ENCODE measurements at places on chromosomes 11 and 22.

GRCh38 chr11:104918113-104918824, 20.0 kb upstream of the CASP12 start:
- DNase-seq = no peak

- peak; percentile 57 for DNase-seq
These were observed 4.7 kb downstream of the FADS2 start for GRCh38 chr11:61832754-61833153.

DNA sequence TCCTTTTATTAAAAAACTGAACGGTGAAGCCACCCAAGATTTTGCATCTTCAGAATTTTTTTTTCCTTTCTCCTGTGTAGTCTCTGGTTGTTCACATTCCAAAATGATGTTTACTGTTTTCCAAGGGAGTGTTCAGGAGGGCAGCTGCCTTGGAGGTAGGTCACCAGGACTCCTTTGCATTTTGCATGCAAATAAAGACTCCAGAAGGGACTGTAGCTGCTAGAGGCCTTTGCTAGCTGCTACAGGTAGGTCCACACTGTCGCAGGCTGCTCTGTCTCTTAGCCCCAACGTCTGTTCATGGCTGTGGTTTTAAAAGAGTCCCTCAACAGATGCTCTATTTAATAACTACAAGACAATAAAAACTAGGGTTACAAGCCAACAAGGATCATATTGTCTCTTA, 11.4 kb downstream of the CTSC start:
- DNase-seq = no peak

DNA sequence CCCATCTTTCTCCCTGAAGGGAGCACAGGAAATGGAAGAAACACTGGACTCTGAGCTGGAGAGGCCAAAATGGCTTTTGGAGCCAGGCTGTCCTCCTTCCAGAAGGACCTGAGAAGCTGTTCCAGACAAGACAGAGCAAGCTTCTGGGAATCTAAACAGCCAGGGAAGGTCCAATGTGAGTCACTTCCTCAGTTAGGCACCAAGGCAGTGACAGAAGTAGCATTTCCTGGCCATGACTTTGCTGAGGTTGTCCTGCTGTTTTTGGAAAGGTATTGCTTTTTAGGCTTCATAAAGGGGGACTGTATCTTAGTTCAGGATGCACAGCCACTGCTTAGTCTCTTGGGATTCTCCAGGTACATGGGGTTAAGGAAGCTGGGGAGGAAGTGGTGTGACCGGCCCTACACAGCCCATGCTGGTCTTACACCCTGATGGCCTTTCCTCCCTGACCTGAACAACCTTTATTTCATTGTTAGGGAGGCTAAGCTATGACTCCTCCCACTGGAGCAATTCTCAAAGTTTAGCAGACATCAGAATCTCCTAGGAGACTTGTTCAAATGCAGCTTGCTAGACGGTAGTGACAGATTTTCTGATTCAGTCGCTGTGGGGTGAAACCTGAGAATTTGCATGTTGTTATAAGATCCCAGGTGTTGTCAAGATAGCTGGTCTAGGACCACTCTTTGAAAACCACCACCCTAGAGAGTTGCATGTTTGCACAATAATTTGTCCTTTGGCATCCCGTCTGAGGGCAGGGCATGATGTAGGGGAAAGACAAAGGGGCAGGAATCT, 6.8 kb upstream of the INSC start:
- no peak for DNase-seq

- no peak for DNase-seq
These were observed 8.4 kb downstream of the RHBDD3 start for GRCh38 chr22:29259253-29259899.

DNA sequence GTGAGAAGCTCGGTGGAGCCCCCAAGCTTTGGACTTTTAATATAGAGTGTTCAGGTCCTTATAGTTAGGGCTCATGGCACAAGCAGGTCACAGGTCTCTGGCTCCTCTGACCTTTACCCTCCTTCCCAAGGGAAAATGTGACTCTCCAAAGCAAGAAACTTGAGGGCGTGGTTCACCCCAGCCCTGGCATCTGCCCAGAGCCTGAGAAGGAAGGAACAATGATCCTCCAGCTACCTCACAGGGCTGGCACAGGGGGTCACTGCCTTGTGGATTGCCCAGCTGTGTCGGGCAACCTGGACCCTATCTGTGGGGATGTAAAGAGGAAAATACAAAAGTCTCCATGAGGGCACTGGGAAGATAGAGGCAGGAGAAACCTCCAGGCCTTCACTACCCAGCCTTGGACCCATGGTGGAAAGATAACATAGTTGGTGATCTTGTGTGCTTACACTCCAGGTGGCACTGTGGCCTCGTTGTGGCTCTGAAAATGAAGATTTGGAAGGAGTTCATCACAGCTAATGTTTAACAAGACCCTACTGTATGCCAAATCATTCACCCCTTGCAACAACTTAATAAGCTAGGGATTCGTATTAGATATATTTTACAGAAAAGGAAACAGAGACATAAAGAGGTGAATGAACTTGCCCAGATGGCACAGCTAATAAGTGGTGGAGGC, 3.8 kb upstream of the ZNF195 start:
- no peak for DNase-seq

GRCh38 chr11:71070490-71071453, 181.6 kb downstream of the SHANK2 start:
- DNase-seq = no peak

DNA sequence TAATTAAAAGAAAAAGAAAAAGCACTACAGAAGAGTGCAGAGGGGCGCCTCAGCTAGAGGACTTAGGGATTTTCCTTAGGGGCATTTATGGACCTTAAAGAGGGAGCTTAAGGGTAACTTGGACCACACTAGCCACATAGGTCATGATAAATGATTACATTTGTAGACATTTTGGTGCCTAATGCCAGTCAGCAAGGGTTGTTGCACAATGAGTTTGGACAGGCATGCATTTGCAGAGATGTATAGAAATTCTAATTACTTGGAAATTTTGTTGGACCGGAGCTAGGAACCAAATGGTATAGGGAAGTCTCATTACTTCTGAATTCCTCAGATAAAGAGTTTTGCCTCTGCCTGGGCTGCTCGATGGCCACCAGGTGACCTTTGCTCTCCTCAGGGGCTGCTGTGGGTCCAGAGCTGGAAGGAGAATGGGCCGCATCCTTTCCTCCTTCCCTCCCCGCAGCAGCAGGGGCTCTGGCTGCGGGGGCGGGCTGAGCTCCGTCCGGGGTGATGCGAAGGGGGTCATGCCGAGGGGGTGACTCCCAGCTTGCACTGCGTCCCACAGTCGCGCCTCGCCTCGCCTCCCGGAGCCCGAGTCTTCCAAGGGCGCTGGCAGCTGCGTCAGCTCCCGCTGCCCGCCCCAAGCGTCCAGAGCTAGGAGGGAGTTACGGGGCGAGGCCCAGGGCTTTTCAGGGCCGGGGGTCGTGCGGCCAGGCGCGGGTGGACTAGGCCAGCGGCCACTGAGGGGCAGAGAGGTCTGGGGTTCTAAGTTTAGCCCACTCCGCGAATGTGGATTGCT, 20.3 kb upstream of the MALAT1 start:
- peak; percentile 83 for DNase-seq

DNA sequence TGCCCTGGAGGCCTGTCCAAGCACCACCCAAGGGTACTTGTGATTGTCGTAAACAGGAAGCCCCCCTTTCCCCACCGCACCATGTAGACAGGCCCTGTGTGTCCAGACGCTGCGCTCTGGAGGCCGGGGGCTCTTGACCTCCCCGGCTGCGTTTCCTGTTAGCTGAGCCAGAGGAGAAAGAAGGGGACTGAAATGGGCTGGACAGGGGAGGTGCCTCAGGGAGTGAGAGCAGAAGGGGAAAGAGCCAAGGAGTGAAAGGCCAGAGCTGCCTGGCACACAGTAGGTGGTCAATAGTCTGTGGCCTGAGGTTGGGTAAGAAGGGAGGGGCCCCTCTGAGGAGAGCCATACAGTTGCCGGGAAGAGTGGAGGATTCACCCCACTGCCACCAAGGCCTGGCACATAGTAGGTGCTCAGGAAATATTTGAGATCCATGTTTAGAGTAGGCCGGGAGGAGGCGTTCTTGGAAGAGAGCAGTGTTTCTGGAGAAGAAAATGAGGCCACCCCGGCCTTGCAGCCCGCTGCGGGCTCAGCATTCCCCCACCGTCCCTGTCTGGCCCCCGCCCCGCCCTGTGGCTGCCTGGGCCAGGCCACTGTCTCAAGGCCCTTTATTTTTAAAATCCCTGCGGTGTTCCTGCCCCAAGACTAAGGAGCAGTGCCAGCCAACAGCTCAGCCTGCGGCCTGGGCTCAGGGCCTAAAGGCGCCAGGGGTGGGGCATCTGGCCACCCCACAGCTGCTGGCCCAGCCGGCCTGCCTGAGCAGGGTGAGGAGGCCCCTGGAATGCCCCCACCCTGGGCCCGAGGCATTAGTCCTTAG, 13.6 kb upstream of the CDC42EP1 start:
- DNase-seq = peak; percentile 91
